ENCODE measurements at places on chromosomes 13 and 19.

- DNase-seq: no peak
Measured at GRCh38 chr19:6529351-6529750, 1.5 kb upstream of the TNFSF9 start.

GRCh38 chr19:803099-803561 is 5.9 kb downstream of the PTBP1 start:
- no peak for DNase-seq

DNA sequence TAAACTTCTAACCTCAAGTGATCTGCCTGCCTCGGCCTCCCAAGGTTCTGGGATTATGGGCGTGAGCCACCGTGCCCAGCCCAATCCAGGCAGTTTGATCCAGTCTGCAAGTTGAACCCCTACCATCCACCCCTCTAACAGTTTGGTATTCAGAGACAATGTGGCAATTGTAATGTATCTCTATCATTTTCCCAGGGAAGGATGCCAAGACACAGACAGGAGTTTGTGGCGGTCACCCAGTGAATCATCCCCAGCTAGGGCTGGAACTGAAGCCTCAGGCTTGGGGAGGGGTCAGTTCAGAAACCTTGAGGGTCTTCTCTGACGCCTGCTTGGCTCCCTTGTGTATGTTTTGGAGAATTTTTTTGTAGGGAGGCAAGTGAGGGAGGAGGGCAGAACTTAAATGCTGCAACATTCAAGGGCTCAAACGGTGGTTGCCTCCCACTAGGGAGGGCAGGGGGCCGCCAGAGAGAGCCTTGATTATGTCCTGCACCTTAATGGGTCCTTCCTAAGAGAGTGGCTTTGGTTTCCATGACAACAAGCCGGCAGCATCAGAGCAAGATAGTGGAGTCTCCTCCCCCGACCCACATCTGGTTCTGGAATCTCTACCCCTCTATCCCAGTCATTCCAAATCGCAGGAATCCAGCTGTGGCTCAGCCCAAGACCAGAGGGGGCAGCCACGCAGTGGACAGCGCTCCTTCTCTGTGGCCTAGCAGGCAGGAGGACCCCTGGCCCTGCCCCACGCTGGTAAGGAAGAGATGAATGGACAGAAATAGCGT is 14.9 kb upstream of the FEM1A start:
- DNase-seq: no peak

DNA sequence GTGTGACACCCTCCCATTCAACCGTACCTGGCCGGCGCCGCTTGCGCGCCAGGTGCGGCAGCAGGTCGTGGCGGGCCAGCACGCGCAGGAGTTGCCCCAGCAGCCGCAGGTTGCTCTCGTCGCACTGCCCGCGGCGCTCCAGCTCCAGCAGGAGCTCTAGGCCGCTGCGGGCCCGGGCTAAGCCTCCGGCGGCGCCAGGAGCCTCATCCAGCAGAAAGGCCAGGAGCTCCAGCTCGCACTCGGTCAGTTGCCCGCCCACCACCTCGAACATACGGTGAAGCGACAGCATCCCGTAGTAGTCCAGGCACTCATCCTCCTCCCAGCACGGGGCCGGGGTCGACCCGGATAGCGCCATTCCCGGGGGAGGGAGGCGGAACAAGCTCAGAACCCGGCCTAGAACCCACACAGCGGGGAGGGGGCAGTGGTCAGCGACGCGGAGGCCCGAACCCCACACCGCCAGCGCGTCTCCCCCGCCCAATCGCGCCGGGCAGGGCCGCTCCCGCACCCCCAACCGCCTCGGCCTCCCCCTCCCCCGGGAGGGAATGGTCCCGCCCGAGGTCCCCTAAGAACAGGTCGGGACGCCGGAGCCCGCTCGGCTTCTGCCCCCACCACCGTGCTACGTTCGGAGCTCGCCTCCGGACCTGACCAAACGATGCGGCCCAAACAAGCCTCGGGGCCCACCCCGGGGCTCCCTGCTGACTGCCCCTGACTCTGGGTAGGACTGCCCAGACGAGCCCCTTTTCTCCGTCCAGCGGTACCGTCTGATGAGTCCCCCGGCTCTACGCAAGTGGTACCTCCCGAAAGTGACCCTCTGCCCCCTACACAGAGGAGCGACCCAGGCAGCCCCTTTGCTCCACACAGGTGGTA is 591 bp downstream of the DEDD2 start:
- peak; percentile 65 for DNase-seq

- no peak for DNase-seq
Measured at GRCh38 chr19:4972509-4973230, 3.8 kb downstream of the KDM4B start.

- DNase-seq: no peak
Measured at GRCh38 chr19:2726160-2726855, 5.1 kb upstream of the DIRAS1 start.

DNA sequence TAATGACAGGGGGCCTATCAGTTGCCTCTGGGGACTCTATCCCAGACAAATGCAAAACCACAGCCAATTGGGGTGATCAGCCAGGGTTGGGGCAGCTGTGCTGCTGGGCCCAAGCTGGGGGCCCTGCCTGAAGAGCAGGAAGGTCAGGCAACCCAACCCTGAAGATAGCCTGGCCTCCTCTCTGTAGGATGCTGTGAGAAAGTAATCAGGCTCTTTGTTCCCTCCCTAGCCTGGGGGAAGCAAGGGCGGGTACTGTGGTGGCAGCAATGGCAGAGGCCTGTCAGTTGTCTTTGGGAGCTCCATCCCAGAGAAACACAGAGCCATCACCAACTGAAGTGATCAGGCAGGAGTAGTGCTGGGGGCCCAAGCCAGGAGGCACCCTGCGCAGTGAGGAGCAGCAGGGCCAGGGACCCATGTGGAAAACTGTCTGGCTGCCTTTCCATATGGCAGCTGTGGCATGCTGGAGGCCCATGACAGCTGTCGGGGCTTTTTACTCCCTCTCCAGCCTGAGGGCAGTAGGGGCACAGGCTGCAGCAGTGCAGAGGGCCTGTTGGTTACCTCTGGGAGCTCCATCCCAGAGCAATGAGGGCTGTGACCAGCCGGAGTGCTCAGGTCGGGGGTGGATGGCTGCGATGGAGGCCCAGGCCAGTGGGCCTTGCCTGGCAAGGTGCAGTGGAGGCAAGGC is 73.6 kb upstream of the ATP12A start:
- DNase-seq: no peak

DNA sequence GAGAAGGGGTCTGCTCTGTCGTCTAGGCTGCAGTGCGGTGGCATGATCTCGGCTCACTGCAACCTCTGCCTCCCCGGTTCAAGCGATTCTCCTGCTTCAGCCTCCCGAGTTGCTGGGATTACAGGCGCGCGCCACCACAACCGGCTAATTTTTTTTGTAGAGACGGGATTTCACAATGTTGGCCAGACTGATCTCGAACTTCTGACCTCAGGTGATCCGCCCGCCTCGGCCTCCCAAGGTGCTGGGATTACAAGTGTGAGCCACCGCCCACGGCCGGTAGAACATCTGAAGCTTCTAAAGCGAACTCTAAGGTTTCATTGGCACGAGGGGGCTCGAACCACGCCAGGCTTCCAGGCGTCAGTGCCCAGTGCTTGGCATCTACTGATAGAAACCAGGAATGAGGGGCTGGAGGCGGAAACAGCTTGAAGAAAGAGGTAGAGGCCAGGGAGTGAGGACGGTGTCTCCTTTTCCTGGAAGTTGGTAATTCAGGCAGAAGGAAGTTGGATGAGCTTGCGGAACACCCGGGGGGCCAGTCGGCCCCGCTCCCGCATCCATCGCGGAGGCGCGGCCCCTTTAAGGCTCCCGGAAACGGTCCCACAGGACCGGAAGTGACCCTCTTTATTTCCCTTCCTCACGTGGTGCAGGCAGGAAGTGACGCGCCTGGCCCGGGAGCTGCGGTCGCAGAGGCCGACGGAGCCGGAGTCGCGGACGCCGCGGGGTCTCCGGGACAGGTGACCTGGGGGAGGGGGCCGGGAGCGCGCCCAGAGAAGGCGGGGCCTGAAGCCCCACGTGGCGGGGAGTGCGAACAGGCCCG is at the start of gene CCDC9:
TSS of gene CCDC9 (plus strand) at position 647 of the 814 bp plus-strand sequence. CDS start 1,876 bp downstream, outside the sequence.
- DNase-seq: peak; percentile 99

DNA sequence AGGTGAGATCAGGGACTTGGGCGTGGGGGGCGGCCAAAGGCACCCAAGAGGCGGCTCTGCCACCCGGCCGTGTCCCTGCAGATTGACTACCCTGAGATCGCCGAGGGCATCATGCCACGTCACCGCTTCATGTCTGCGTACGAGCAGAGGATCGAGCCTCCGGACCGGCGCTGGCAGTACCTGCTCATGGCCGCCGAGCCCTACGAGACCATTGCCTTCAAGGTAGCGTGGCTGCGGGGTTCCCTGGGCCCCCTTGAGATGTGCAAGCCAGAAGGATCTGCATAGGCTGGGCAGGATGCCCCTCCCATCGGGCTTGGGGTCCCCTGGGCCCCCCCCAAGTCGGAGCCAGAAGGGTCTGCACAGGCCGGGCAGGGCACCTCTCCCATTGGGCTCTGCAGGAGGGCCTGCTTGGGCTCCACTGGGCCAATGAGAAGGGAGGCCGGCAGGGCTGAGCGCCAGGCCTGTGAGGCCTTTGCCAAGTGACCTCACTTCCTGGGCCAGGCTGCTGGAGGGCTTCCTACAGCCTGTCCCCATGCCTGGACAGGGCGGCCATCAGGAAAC is 2.2 kb upstream of the AMH start:
- no peak for DNase-seq

DNA sequence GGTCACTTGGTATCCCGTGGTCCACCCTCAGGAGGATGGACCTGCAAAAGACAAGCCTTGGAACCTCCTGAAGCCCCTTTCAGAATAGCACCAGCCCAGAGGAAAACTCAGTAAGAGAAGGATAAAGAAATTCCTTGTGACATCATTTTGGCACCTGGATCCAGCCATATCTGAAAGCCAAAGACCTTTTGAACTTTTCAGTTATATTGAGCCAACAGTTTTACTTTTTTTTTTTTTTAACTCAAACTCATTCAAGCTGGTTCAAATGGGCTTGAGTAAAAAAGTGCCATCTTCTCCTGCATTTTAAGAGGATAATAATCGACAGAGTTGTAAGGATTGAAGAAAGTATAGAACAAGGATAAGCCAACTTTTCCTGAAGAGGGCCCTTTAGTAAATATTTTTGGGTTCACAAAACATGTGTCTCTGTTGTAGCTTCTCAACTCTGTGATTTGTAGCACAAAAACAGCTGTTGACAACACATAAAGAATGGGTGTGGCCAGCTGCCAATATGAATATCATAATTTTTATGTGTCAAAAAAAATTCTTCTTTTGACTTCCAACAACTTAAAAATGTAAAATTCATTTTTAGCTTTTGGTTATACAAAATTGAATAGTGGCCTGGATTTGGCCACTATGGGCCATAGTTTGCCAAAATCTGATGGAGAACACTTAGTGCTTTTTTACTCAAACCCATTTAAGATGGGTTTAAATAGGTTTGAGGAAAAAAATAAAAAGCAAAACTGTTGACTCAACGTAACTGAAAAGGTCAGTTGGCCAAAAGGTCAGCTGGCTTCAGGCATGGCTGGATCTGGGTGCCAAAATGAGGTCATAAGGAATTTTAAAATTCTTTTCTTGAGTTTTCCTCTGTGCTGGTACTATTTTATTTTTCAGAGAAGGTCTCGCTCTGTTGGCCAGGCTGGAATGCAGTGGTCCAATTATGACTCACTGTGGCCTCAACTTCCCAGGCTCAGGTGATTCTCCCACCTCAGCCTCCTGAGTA is 50.7 kb downstream of the ACSBG2 start:
- DNase-seq: no peak

DNA sequence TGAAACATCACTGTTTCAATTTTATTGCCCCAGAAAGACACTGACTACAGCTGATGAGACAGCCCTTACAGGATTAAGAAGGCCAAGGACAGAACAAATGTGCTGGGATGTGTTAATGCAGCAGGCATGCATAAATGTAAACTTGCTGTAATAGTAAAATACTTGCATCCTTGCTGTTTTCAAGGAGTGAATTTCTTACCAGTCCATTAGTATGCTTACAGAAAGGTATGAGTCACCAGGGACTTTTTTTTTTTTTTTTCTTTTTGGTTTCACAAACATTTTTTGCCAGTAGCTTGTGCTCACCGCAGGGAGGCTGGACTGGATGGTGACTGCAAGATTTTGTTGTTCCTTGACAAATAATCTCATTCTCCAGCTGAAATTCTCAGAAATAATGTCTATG is 55.1 kb downstream of the GPR180 start:
- DNase-seq: no peak

DNA sequence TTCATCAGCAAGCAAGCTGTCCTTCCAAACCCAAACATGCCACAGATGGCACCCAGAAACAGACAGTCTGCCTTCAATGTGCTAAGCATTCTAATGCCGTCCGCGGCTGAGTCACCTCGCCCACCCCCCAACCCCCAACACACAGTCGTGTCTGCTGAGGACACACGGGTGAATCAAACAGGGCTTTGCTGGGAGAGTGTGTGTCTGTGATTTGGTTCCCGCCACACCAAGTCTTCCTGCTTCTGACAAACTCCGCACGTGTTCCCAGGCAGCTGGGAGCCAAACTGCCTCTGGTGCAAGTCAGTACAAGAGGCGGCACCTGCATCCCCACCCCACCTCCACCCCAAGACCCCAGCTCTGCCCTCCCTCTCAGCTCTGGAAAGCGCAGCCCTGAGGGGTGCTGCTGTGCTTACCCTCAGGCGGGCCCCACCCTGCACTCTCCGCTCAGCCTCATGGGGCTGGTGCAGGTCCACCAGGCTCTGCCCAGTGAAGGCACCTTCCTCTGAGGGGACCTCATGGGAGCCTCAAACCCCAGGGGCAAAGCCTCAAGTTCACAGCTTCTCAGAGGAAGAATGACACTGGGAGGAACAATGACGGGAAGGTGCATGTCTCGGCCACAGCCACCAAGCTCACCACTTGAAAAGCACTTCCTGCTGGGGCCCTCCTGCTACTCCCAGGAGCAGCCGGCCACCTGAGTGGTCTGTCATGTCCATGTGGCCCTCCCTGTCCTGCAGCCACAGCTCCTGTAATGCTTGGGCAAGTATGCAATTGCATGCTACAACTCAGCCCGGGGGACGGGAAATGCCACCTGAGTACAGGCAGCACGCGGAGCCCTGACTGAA is 15.0 kb upstream of the SLC35E1 start:
- DNase-seq: no peak

DNA sequence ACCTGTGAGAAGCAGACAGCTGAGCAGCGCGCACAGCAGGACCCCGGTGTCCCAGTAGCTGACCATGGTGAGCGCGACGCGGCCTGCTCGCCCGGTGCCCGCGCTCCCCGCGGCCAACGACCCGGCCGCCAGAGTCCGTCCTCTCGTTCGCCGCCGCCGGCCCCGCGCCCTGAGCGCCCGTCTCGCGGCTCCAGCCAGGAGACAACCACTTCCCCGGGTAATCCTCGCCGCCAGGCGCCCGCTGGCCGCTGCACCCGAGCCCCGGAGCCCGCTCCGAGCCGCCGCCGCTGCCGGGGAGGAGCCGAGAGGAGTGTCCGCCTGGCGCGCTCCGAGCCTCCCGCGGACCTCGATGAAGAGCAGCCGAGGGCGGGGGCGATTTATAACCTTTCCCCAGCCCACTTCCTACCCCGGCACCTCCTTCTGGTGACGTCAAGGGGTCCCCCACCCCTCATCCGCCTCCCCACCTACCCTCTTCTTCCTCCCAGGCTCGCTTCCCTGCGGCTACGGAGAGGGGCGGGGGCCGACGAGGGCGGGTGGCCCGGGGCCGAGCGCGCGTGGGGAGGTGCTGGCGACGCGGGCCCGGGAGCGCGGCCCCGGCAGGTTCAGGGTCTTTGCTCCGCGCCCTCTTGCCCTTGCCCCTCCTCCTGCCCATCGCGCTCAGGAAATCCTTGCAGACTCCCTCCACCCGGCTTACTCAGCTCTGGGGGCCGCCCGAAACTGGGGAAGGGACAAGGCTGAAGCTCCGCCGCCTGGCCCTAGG is at the start of gene FLT1:
TSS of gene FLT1 (minus strand) at position 351 of the 760 bp plus-strand sequence. CDS start at position 66, 285 bp downstream.
- no peak for DNase-seq

GRCh38 chr13:19782049-19782726 is 557 bp downstream of the PSPC1 start:
- DNase-seq: peak; percentile 89

GRCh38 chr13:77565635-77566034 is 30.1 kb downstream of the SCEL start:
- DNase-seq: peak; percentile 25

GRCh38 chr13:101614491-101614890 is 162.0 kb downstream of the ITGBL1 start:
- no peak for DNase-seq
